ENCODE measurements at places on chromosomes 13 and 19.

- DNase-seq = no peak
These were observed 23.4 kb upstream of the IGFL1 start for GRCh38 chr19:46206176-46206575.

- DNase-seq = no peak
These were observed 873.0 kb downstream of the OLFM4 start for GRCh38 chr13:53901593-53901992.

DNA sequence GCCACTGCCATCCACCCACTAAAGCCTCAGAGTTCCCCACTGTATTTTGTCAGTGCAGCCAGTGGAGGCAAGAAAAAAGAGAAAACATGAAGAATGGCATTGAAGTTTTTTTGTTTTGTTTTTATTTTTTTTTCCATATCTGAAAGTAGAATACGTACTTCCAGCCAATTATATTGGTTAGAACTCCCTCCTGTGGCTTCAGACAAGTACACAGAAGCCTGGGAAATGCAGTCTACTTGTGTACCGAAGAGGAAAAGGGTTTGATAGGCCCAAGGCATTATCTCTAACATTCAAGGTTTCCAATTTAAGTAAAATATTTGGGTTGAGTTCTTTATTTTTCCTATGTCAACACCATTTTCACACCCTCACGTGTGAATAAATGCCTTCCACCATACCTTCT, 696.2 kb upstream of the GPC6 start:
- no peak for DNase-seq

DNA sequence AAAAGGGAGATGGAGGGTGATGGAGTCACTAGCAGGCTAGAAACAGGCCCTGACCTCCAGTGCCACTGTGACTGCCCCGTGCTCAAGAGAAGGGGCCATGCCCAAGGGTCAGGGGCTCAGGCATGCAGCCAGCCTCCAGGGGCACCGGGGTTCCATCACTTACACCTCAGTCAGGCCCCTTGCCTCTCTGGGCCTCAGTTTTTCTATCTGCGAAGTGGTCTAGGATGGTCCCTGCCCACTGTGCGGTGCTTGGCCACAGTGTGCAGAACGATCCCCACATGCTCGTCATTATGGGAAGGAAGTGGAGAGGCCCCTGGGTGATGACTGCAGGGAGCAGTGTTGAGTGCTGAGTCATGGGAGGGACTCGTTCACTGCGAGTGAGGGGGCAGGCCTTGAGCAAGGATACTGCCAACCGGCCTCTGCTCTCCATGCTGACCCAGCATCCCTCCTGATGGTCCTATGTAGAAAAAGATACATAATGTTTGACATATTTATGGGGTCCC, 23.1 kb downstream of the TMED1 start:
- DNase-seq = no peak

DNA sequence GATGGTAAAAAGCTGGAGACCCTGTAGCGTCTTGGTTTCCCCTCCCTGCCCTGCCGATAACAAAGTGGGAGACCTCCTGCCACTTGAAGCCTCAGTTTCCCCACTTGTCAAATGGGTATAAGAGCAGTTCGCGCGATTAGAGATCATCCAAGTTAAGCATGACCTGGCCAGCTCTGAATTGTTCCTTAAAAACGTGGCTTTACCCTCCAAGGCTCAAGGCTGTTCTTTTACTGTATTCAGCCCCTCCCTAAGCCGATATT, 421 bp downstream of the TNPO2 start:
- DNase-seq = no peak

DNA sequence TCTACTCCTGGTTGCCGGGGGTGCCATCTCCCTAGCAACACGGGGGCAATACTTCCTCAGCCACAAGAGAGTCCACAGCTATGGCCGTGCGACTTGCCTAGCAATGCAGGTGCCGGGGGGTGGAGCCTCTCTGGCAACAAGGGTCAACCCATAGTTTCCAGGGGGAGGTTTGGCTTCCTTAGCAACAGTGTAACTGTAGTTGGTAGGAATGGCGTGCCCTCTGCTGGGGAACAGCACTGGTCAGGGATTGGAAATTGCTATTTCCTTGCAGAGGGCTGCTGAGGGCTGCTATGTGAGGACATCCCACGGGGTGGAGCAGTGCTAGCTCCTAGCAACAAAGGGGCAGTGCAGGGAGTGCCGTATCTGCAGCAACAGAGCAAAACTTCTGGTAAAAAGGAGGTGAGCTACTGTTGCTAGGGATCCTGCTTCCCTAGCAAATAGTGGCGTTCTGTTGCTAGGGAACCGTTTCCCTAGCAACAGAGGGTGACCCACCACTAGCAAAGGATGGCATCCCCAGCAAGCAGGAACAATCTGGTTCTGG, 7.0 kb upstream of the TMC4 start:
- DNase-seq = peak; percentile 25

- peak; percentile 60 for DNase-seq
These were observed 32.3 kb upstream of the FGF9 start for GRCh38 chr13:21638319-21639282.
